Stimulated activated CD4-positive, alpha-beta T cell treated with anti-CD3 and anti-CD28 coated beads, Interleukin-4, amount 100 ng/mL, for 1 hour (primary cell): ENCODE measurements at places on chromosomes 13 and 19.

- DNase-seq, result no peak
Observed at GRCh38 chr13:31073859-31074718, 87.6 kb downstream of the HSPH1 start.

GRCh38 chr19:9847087-9847671 lies 12.1 kb downstream of the PIN1 start:
- peak; percentile 59 for DNase-seq

GRCh38 chr13:50936679-50937078 lies 27.1 kb downstream of the RNASEH2B start:
- no peak for DNase-seq

DNA sequence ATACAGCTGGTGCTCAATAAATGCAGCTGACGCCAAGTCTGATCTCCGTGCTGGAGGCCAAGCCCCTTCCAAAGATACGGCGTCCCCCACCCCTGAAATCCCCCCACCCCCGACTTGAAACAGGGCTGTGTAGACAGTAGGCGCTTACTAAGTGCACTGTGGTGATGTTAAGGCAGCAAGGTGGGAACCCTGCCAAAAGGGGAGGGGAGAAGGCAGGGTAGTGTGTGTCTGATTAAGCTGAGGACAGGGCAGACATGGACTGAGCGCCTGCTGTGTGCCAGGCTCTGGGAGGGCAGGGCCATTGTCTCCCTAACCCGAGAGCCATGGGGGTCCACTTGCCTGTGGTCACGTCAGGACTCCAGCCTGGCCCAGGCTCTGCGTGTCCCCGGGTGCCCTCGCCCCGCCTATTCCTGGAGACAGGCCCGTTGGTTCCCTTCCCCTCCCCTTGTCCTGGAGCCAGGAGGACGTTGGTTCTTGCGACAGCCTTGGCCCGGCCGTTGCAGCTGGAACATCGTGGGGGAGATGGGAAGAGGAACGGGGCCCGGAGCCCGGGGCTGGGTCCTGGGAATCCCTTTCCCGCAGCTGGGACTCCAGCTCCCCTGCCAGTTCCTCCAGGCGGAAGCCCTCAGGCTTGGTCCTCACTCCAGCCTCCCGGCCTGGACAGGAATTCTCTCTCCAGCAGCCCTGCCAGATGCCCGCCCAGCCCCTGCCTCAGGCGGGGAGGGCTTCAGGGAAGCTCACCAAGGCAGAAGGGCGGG lies 1.7 kb upstream of the ELANE start:
- DNase-seq, result no peak

GRCh38 chr19:15025217-15025616 lies 24.1 kb upstream of the CASP14 start:
- no peak for DNase-seq

DNA sequence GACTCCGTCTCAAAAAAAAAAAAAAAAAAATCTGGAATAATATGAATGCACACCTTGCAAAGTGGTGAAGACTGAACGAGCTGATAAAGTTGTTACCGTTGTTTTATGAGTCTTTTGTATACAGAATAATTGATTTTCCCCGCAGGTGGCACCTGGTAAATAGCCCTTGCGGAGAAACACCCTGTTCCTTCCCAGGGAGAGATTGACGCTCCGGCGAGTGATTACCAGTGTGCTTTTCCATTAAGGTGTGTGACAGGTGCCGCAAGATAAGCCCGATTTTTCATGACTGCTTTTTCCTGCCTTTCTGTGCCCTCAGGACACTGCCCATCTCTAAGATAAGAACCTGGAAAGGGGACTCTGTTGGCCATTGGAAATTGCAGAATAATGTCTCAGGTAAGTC lies 943 bp downstream of the ZNF302 start:
- DNase-seq, result no peak

GRCh38 chr19:17289489-17289888 lies 7.8 kb downstream of the ANKLE1 start:
- DNase-seq, result peak; percentile 53

GRCh38 chr19:38669552-38669951 lies 22.1 kb downstream of the ACTN4 start:
- DNase-seq, result no peak

- no peak for DNase-seq
Observed at GRCh38 chr13:42973581-42973980, 18.5 kb downstream of the EPSTI1 start.

DNA sequence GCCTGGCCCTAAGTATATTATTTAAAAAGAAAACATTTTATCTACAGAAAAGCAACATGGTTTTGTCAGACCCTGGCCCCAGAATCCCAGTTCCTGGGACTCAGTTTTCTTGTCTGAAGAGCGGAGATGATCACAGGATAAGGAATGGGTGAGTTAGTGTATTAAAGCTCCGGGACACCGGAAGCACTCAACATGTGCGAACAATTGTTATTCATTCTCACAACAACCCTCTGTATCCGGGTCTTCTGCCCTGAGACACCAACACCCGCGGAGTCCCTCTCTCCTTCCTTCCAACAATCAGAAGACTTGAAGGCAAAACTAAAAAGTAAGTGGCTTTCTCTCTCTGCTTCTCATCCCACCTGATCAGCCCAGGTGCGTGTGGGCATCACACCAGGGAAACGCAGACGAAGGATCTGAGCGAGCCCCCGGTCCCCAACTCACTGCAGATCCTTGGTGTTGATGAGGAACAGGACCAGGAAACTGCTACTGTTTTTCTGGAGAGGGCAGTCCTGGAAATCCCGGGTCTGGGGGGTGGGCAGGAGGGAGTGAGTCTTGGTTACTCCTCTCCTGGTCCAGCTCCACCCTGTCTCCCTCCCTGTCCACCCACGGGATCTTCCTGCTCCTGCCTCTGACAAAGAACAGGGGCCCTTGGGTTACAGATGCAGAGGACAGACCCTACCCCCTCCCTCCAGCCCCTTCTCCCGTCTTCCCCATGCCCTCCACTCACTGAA lies 2.0 kb downstream of the GPR108 start:
- DNase-seq, result no peak

- DNase-seq, result no peak
Observed at GRCh38 chr13:19672990-19673389, 39.5 kb downstream of the MPHOSPH8 start.

- no peak for DNase-seq
Observed at GRCh38 chr19:46133101-46133627, 8.7 kb upstream of the IGFL3 start.

- DNase-seq, result no peak
Observed at GRCh38 chr13:35780613-35781012, 304.1 kb upstream of the MAB21L1 start.

- DNase-seq, result no peak
Observed at GRCh38 chr19:52155596-52156359, 15.6 kb downstream of the ZNF836 start.

- no peak for DNase-seq
Observed at GRCh38 chr13:43880926-43881325, 1.2 kb downstream of the LACC1 start.

DNA sequence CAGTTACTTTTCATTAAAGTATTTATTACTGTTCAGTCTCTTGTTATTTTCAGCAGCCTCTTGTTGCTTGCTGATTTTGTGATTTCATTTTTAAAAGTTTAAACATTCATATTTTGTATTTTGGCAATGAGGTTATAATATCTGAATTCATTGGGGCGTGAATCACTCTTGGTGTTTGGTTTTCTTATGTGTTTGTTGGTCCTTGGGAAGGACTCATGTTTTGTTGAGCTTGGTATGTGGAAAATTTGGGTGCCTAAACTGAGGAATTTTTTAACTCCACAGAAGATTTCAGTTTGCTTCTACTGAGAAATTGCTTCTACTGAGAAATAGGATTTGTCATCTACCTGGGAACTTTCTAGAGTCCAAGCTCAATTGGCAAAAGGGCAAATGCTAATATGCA lies 38.2 kb downstream of the PDS5B start:
- no peak for DNase-seq

GRCh38 chr19:13398182-13398581 lies 108.1 kb downstream of the CACNA1A start:
- DNase-seq, result no peak

GRCh38 chr13:44952671-44953070 lies 36.6 kb downstream of the NUFIP1 start:
- no peak for DNase-seq

- DNase-seq, result no peak
Observed at GRCh38 chr13:24148414-24149235, 11.9 kb upstream of the SPATA13 start.

DNA sequence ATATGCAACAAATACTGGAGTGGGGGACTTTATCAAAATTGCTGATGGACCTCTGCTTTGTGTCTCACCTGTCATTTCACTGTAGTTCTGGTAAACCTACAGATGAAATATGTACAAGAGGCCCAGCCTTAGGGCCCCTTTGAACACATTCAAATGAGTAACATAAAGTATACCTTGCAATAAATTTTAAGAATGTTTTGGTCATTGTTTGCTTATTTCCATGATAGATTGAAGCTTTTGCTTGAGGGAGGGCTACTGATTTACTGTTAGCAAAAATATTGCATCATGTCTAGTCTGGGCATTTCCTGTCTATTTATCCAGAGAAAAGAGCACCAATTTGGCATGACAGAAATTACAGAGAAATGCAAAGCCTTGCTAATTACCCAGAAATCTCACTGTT lies 705.5 kb upstream of the PCDH9 start:
- DNase-seq, result no peak
